SIG-M5 (cell line): ENCODE measurements at places on chromosomes 3 and 15.

- DNase-seq: no peak
These were observed 958.8 kb downstream of the DIPK2A start for GRCh38 chr3:144930431-144930830.

DNA sequence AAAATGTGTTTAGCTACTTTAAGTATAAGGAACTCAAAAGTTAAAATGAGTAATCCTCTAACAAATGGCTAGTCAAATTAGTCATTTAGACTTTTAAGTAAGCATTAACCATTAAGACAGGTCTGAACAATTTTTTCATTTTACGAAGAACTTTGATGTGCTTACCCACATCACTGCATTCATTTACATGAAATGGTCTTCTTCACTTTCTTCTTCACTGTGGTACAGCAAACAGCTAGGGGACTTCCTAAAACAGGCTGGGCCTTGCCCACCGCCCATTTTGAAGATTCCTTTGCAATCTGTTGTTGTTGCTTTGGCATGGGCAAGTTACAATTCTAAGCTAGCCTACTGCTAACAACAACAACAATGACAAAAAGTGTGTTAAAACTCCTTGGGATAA, 67.4 kb downstream of the CBLB start:
- DNase-seq: no peak

DNA sequence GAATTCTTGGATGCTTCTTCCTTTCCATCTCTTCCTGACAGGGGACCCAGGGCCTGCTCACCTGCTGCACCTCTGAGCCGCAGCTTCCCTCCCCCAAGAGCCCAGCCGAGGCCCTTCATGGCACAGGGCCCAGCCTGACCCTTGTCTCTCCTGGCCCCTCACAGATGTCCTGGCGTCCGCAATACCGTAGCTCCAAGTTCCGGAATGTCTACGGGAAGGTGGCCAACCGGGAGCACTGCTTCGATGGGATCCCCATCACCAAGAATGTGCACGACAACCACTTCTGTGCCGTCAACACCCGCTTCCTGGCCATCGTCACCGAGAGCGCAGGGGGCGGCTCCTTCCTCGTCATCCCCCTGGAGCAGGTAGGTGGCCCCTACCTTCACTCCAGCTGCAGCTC, 66.2 kb downstream of the CORO2B start:
- no peak for DNase-seq

GRCh38 chr3:14496351-14496750, 43.8 kb downstream of the GRIP2 start:
- no peak for DNase-seq

DNA sequence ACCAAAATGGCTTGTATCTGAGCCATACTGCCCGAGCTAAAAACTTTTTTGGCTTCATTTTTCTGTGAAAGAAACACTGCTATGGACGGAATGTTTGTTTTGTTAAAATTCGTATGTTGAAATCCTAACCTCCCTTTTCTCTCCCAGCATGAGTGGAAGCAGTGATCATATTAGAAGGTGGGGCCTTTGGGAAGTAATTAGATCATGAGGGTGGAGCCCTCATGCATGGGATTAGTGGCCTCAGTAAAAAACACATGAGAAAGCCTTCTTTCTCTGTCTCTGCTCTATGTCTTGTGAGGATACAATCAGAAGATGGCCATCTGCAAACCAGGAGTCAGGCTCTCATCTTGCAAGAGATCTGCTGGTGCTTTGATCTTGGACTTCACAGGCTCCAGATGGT, 7.4 kb upstream of the FNDC3B start:
- DNase-seq: no peak

GRCh38 chr3:32413845-32414521, 22.3 kb downstream of the CMTM7 start:
- no peak for DNase-seq

- DNase-seq: no peak
These were observed 783.3 kb upstream of the ARRDC4 start for GRCh38 chr15:97177151-97177577.

- DNase-seq: no peak
These were observed 187.9 kb downstream of the OPA1 start for GRCh38 chr3:193780810-193781478.

DNA sequence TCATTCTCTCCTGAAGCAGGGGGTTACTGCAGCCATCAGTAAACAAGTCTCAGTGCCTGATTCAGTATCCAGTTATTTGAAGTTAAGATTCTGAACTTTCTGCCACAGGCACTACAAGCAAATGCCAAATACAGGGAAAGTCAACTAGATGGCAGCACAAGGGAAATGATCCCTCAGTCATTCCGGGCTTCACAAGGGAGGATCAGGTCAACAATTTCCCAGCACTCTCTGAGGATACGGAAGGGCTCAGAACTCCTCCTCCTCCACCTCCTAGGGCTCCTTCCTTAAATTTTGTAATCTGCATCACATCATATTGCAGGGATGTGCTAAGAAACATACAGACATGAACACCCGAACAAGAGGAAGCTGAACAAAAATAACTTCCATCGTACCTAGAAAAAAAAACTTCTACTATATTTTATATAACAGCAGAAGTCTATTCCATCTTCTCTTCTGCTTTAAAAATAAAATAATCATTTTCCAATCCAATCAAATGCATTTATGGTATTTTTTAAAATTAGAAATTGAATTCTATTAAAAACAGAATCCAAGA, 187.1 kb downstream of the FMN1 start:
- no peak for DNase-seq

DNA sequence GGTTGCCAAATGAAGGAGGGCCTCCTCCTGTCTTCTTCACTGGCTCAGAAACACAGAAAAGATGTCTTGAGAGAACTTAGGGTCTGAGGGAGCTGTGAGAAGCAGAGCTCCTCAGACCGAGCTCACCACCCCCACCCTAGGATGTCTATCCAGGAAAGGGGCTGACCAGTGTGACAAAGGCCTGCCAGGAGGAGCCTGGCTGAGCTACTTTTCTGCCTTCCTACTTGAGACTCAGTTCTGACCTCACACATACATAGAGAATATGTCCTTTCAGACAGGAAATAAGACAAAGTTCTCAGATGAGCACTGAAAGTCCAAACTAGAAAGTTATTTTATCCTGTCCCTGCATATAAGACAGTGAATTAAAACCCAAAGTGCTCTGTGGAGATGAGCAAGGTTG, 54.5 kb downstream of the KIF9 start:
- no peak for DNase-seq

DNA sequence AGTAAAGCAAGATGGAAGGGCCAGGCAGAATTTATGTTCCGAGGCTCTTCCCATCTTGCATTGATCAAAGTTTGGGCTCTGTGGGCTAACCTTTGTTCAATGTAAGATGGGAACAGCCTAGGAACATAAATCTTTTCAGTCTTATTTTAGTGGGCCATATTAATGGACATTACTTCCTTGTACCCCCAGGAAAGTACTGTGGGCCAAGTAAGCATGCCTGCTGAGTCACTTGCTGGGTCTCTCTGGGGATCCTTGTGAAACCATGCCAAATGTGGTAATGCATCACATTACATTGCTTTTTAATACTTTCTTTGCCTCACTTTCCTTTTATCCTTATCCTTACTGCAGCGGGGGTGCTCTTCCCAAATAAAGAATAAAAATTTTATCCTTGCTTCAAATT, 349.5 kb upstream of the POU1F1 start:
- DNase-seq: no peak

DNA sequence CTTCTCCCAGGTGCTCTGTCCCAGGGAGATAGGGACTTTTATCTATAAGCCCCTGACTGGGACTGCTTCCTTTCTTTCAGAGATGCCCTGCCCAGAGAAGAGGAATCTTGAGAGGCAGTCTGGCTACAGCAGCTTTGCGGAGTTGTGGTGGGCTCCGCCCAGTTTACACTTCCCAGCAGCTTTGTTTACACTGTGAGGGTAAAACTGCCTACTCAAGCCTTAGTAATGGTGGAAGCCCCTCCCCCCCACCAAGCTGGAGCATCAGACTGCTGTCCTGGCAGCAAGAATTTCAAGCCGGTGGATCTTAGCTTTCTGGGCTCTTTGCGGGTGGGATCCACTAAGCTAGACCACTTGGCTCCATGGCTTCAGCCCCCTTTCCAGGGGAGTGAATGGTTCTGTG, 253.8 kb upstream of the ARL6 start:
- DNase-seq: no peak

DNA sequence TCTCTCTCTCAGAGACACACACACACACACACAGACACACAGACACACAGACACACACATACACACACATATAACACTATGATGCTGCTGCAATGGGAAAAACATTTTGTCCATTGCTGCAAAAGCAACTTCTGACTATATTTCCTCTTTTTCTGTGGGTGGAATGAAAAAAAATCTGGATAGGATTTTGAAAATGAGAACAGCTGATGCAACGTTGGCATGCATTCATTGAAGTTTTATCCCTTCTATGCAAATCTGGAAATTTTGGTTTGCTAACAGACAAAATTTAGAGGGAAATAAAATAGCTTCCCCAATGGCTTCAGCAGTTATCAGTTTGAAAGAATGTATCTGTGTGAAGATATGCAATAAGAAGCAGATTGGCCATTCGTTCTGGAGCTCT, 763.4 kb upstream of the GRM7 start:
- DNase-seq: no peak

- DNase-seq: no peak
These were observed 522.8 kb downstream of the CADM2 start for GRCh38 chr3:85481411-85482212.
